ENCODE measurements at places on chromosomes 7 and 10. TPM values are rescaled to one million over a fixed set of nuclear protein-coding genes. Genes with fewer than 3 reads are reported as not detected.

DNA sequence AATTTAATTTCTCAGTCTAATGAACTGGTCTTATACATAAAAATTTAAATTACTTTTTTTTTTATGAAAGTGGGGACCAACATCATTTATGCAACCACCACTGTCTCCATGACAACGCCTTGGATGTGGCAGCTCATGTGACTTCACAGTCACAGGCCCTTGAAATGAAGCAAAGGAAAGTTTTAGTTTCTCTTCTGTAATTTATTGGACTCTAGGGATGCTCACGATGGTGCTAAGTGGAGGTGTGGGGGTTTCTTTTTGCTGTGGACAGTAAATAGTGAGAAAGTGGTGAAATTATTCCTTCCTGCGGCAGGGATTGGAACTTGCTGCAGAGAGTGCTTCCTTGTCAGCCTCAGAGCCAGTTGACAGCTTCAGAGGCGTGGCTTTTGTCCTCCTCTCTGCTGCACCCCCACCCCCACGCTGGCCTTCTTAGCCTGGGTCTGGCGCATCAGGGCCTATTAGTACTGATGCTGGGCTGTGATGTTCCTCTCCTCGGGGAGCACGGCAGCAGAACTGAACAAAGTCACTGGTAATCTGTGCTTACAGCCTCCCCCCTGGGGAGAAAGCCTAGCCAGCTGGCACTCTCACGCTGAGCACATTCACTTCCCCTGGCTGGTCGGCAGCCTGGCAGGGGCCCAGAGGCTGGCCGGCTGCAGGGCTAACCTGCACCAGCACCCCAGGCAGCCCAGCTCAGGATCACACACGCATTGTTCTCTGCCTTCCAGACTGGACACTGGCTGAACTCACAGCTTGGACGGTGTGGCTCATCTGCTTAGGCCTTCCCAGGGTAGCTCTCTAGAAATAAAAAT lies 517.5 kb upstream of the GALNT17 start:
- no peak overlapping the region for H3K27ac ChIP-seq
- peaks cover 5% of the 10 kb centered on the region for H3K4me1 ChIP-seq
- H3K36me3 ChIP-seq: no peaks in the 10 kb centered on the region

JMJD1C gene
- 74.8 TPM for total RNA-seq

C10orf67 gene
- 0.13 TPM for total RNA-seq

NPFFR1 gene
- 0.18 TPM for total RNA-seq
